Cerebellar nuclear complex (tissue), 1 donor: ENCODE measurements at places on chromosomes 13 and 19.

DNA sequence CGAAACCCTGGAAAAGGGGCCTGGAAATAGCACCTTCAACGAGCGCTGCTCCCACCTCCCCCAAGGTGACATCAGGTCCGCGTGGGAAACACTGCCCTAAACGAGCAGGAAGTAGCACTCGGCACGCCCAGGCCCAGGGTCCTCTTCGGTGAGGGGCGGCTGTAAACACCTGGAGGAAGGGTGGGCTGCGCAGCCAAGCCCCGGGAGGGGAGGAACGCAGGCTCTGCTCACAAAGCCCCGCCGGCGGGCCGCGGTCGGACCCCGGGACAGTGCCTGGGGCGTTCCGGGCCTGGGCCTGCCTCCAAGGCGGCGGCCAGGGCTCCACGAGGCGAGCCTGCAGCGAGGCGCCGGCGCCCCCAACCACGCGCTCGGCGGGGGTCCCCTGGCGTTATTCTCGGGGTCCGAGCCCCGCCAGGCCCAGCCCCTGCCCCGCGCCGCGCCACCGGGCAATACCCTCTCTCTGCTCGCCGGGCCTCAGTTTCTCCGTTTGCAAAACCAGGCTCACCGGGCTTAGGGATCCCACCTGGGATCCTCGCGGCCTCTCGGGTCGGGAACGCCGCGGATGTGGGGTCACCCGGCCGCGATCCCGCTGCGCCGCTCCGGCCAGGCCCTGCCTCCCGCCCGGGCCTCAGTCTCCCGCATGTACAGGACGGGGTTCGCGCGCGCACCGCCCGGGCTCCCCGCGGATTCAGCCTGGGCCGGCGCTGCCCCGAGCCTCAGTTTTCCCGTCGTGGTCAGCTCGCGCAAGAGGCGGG, 630 bp downstream of the RNF126 start:
- DNase-seq: no peak

- no peak for DNase-seq
Observed at GRCh38 chr13:28245465-28245864, 107.1 kb downstream of the PAN3 start.

DNA sequence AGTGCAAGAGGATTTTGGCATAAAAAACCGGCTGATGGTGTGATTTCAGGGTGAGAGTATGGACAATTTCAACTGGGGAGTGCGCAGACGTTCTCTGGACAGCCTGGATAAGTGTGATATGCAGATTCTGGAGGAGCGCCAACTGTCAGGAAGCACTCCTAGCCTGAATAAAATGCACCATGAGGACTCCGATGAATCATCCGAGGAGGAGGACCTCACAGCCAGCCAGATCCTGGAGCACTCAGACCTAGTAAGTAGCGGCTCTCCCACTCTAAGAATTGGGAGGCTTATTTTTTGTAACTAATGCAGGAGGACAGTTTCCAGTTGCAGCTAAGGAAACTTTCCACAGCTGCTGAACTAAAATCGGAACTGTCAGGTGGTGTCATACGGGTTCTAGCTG, 53.6 kb downstream of the ZAR1L start:
- no peak for DNase-seq

DNA sequence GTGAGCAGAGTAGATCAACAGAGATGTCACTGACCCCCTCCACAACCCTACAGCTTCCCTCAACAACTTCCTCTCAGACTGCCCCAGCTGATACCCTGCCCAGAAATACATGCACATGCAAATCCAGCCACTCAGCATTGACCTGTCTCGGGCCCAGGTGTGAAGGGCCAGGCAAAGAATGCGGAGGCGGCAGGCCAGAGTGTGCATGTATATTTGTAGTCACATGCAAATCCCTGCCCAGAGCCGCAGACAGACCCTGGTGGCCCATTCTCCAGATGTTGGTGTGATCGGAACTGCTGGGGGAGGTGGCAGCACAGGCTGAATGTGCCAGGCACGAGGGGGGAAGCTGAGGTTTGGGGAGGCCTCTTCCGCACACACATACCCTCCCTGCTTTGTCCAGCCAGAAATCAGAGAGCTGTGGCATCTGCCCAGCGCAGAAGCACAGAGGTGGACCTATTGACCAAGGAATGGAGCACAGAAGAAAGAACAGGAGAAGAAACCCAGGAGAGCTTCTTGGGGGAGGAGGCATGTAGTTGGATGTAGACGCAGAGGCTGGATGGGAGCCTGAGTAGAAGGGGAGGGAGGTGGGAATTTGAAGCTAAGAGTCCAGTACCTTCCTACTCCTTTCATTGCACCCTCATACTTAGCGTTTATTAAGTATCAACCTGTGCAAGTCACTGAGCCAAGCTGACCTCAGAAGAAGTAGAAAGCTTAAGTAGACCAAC, 14.4 kb downstream of the MEF2B start:
- DNase-seq: no peak

GRCh38 chr13:90826688-90827087, 520.8 kb upstream of the MIR17HG start:
- no peak for DNase-seq

DNA sequence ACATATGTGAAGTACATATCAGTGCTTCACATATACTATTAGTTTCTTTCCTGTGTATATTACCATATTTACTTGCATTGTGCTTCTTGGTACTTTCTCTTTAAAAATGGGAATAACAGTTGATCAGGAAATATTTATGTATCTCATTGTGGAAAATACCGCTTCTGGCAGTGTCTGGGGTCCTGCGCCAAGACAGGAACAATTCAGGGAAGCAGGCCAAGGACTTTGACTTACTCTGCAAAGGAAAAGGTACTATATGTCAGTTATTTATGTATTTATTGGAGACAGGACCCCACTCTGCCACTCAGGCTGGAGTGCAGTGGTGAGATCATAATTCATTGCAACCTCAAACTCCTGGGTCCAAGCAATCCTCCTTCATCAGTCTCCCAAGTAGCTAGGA, 57.7 kb upstream of the NBEA start:
- no peak for DNase-seq

- DNase-seq: no peak
Observed at GRCh38 chr13:46490129-46490528, 62.8 kb upstream of the LRCH1 start.

DNA sequence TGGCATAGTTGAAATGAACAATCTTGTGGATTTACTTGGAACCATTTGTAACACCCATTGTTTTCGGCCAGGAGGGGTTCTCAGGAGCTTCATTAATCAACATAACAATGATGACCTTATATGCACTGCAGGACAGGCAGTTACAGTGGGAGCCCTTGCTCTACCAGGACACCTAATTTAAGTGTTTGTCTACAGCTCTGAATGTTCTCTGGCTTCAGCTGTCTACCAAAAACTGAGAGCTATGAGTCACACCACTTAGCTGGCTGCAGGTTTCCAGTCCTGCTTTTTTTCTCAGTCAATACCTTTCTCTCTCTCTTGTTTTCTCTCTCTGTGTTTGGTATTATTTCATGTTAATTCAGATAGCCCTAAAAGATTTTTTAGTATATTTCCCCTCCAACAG, 105.4 kb upstream of the MBNL2 start:
- no peak for DNase-seq

- no peak for DNase-seq
Observed at GRCh38 chr13:35888457-35888883, 242.7 kb downstream of the DCLK1 start.

GRCh38 chr13:104648291-104648690, 1582.1 kb upstream of the SLC10A2 start:
- DNase-seq: no peak

DNA sequence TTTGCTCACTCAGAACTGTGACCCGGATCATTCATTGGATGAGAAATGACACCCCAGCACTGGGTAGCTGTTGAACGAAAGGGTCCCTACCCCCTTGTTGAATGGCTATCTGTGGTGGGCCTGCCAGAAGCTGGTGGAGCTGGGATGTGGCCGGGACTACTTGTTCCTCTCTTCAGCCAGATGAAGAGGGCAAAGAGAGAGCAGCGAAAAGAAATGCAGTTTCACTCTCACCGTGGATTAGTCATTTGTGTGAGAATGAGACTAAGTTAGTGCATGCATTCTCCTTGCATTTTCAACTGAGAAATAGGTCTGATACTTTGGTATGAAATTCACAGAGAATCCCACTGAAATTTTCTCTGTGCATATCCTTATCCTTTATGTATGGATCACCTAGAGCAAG, 553.1 kb downstream of the IRS2 start:
- DNase-seq: no peak

- no peak for DNase-seq
Observed at GRCh38 chr13:29743201-29743786, 107.1 kb downstream of the UBL3 start.

GRCh38 chr13:108102771-108103170, 112.6 kb downstream of the LIG4 start:
- no peak for DNase-seq
